ENCODE measurements at places on chromosomes 7 and 10.
A peak's percentile ranks its signal among the peaks of the same experiment; 100 is the strongest.

DNA sequence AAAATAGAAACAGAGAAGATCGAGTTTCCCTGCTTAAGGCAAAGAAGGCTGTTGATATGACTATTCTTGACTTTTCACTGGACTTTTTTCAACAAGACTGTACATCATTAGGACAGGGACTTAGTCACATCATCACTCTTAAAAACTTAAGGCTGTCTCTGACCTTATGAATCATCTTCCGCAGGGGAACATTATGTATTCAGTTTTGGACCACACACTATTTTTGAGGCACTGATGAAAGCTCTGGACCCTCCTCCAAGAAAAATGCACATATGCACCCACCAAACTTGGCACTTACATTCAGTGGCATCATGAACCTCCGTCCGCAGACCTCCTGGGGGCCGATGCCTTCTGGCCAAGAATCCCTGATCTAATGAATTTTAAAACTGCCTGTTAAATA is 96.4 kb downstream of the CALD1 start:
- DNase-seq, result peak; percentile 78

GRCh38 chr7:91353848-91354247 is 89.6 kb downstream of the FZD1 start:
- no peak for DNase-seq

DNA sequence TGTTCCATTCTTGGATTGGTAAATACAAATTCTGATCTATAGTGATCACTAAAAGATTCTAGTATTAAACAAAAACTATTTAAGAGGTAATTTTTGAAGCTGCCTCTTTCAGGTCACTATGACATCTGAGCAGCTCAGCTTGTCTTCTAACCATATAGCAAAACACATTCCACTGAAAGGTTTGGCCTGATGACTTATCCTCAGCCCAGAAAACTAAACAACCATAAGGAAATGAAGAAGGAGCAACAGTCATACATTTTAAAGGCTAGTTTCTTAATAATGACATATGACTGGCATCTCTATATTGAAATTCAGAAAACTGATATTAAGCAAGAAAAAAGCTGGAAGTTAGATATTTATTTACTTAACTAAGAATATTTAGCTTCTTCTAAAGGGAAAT is 24.6 kb downstream of the NT5C2 start:
- peak; percentile 87 for DNase-seq

GRCh38 chr7:116062666-116063065 is 32.1 kb upstream of the TFEC start:
- DNase-seq, result no peak

- DNase-seq, result no peak
These were observed 330.1 kb upstream of the PHF14 start for GRCh38 chr7:10643545-10643944.

DNA sequence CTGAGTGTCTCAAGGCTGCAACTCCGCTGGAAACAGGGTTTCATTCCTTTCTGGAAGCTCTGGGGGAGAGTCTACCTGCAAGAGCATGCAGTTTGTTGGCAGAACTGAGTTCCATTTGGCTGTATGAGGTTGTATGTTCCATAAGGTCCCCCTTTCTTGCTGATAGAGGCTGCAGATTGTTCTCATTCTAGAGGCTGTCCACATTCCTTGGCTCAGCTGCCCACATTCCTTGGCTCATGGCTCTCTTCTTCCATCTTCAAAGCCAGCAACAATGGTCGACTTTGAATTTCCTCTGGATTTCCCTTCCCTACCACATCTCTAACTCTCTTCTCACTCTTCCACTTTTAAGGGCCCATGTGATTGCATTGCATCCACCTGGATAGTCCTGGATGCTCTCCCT is 147.3 kb upstream of the CDCA7L start:
- no peak for DNase-seq

DNA sequence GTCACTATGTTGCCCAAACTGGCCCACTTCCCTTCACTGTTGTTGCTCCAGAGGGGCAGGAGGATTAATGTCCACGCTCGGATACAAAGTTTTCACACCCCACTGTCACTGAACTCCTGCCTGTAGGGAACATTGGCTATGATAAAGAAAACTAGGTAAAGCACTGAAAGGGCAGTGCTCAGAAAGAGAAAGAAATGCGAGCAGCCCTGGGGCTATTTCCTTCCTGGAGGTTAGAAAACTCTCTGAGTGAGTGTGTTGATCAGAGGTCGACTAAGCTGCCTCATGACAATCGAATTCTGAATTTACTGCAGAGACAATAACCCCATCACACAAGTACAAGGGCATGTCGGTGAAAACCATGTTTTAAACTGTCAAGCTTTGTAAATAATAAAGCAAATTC is 227.2 kb upstream of the PITRM1 start:
- no peak for DNase-seq

DNA sequence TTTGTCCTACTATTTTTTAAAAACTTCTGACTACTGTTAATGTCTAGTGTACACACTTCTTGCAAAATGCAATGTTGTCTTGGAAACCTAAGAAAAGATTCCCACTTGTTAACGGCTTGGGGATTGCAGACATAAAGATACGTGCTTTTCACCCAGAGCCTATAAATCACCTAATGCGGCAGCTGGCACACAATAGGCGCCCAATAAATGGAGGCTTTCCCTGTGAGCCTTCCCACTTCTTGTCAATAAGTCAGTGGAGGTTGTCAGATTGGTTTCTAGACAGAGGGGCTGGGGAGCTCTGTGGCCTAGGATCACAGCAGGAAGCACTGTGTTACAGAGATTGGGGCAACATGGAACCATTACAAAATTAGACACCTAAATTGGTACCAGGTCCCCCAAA is 74.7 kb downstream of the VSTM4 start:
- no peak for DNase-seq
